ENCODE measurements at places on chromosomes 7 and 10.

GRCh38 chr10:77837248-77837924 lies 89.2 kb downstream of the DLG5 start:
- DNase-seq: no peak

DNA sequence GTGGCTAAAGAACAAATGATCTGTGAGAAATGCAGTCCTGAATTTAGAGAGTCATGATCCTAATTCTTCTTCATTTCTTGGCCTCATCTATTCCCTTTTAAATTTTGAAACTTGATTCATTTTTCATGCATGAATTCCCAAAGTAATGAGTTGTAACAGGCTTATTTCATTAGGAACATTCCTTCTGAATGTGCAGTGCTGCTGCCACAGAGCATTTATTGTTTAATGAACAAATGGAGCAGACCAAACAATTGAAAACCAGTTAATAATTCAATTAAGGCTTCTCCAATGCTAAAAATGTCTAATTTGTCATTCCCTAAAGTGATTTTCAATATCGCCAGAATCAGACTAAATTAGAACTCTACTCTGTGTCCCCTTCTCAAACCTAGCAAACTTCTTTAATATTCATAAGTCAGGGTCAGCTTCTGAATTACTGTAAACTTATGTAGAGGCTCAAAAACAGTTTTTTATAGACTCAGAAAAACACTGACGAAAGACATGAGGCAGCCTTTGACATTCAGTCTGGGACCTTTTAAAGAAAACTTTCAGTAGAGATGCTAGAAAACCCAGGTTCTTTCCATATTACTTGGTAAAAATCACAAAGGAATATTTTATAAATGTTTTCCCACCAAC lies 14.5 kb downstream of the LSMEM1 start:
- no peak for DNase-seq

DNA sequence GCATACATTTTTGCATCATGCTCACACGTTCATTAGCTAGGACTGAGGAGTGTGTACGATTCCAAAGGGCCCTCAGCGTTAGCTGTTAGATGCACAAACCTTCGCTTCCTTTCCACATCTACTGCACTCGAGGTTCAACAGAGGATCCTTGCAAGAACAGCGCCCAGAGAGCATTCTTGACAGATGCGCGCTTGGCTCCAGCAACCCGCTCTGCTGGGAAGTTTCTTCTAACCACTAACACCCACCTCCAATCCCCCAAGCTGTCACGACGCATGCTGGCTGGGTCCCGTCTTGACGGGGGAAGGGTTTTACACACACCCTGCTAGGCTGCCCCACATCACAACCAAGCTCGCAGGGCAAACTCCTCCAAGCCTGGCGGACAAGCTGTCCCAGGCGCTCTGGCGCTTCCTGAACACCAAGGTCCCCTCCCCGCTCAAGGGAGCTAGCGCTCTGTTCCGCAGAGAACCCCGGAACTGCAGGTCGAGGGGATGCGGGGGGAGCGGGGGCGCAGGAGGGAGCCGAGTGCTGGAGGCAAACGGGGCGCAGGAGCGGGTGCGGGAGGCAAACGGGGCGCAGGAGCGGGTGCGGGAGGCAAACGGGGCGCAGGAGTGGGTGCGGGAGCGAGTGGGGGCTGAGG lies 653 bp upstream of the ADRB1 start:
- DNase-seq: peak; percentile 40

- peak; percentile 3 for DNase-seq
These were observed 25.2 kb upstream of the CFAP46 start for GRCh38 chr10:132967540-132967939.

DNA sequence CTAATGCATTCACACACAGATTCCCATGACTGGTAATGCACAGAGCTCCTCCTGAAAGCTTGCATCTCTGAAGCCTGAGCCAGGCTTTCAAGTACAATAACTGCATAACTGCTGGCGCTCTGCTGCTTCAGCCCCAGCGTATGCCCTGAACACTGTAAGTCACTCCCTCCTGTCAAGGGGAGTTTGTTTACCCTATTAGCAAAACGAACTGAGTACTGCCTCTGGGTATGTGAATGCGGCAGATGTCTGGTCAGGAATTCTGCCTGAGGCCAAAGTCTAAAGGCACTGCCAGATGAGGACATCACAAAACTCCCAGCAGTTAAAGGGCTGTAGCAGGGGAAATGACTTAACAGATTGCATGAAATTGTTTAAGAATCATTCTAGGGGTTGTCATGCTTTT lies 97.7 kb downstream of the NRCAM start:
- DNase-seq: peak; percentile 62

DNA sequence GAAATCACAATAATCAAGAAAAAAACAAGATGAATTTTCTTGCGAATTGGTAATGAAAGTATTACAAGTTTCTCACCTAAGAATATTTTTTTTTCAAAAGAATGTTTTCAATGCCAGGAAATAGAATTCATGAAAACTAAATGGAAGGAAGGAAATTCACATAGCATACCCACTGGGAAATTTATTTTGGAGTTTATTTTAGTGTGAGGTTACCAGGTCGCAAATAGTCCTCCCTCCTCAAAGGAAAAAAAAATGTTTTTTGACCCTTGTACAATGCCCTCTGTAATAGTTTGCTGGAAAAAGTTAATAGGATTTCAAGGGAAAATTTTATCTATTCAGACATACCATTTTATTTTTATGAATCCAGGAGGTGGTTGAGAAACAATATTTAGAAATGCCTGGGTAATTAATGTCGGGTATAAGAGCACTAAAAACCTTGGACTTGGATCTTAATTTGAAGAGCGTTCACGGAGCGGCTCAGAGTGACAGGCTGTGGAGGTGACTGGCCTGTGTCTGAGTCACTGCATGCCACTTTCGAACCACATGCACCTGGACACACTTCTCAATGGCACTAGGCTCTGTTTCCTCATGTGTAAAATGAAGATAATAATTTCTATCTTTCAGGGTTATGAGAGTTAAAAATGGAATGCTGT lies 28.2 kb downstream of the CUBN start:
- DNase-seq: peak; percentile 80

Measured in small intestine (tissue), 16 donors.